Fibroblast of villous mesenchyme (primary cell): ENCODE measurements at places on chromosomes 2 and 18.

DNA sequence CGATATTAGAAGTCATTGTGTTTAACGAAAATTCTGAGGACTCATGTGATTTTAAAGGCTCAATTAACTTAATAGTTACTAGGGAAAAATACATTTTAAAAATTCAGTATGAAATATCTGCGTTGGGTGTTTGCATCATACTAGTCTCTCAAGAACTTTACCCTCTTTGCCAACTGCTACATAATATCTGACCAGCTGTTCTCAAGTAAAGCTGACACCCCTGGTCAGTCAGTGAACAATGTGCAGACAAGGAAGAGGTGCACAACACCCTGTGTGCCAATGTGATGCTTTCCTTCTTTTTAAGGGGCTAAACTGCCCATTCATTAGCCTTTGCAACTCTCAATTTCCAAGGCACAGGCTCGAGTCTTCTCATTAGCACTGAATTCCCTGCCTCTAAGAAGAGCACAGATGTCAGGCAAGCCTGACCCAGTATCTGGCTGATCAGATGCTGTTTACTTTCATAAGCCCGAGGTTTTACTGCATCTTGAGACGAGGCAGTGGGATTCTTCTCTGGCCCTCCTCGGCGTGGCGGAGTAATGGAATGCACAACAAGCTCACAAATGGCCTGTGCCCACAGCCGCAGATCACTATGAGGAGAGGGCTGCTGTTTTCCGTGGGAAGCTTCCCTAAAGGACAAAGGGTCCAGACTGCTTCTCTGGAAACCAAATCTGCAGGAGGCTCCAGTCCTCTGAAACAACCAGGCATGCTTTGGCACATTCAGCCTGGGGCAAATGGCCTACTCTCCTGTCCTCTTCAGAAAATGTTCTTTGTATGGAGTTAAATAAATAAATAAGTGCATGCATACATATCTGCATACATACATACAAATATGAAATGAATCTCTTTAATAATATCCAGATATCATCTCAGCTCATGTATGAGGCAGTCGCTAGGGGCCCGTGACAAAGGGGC lies 240.3 kb downstream of the ZNF521 start:
- DNase-seq = peak; percentile 71

- DNase-seq = no peak
Observed at GRCh38 chr18:12102136-12102842, 8.6 kb downstream of the ANKRD62 start.

DNA sequence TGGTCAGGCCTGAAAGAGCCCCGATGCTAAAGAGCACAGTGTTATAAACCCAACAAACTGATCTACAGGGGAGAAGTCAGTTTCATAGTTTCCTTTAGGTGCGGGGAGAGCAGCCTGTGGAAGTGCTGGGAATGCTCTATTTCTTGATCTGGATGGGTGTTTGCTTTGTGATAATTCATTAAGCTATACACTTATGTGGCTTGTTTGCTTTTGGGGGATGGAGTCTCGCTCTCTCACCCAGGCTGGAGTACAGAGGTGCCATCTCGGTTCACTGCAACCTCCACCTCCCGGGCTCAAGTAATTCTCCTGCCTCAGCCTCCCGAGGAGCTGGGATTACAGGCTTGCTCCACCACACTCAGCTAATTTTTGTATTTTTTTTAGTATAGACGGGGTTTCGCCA lies 30.1 kb upstream of the CEP68 start:
- DNase-seq = no peak

DNA sequence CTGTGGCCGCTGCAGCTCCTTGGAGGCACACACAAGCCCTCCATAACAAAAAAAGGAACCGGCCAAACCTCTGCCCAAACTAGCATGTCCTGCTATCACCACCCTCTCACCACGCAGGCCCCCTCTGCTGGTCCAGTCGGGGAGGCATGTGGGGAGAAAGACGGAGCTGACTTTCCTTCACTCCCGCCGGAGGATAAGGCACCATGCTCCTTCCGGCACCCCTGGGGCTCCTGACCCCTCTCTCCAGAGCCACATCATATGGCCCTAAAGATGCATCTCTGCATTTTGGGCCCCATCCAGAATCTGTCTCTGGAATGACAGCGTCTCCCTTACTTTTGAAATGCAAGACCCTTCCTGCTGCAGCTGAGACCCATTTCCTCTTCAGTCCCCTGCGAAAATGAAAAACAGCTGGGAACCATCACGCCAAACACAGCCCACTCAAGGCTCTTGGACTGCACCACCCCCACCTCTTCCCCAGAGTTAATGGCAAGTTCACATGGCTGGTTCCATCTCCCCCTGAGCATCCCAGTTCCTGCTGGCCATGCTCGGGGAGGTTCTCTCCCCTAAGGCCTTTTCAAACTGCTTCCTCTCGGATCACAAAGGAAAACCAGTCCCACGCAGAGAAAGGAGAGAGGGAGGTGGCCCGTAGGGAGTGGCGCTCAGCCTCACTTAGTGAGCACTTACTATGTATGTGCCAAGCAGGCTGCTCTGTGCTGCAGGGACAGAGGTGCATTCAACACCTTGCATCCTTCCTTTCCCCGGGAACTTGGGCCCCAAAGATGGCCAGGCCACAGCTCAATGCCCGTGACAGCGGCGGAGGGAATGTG lies 35.2 kb upstream of the MLPH start:
- peak; percentile 63 for DNase-seq

- DNase-seq = no peak
Observed at GRCh38 chr18:72638376-72638775, 94.2 kb upstream of the CBLN2 start.

- peak; percentile 28 for DNase-seq
Observed at GRCh38 chr18:63488160-63488559, 11.4 kb downstream of the SERPINB5 start.

- no peak for DNase-seq
Observed at GRCh38 chr2:66821168-66821567, 386.2 kb downstream of the MEIS1 start.

- no peak for DNase-seq
Observed at GRCh38 chr2:52145005-52145404, 1113.1 kb upstream of the NRXN1 start.
